ENCODE measurements at places on chromosomes 2 and 18.

GRCh38 chr2:85419009-85419675, 628 bp downstream of the SH2D6 start:
- DNase-seq: no peak

DNA sequence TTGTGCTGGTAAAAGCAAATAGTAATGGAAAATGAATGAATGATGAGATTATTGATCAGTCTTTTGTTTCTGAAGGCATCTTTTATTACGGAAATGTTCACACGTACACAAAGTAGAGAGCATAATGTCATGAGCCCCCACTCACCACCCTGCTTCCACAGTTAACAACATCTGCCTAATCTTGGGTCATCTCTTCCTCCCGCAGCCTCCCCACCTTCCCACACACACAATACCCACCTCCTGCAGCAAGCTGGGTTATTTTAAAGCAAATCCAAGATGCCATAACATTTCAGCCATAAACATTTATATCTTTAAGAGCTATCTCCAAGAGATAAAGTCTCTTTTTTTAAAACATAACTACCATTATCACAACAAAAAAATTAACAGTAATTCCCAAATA, 36.3 kb downstream of the CYP27C1 start:
- no peak for DNase-seq

DNA sequence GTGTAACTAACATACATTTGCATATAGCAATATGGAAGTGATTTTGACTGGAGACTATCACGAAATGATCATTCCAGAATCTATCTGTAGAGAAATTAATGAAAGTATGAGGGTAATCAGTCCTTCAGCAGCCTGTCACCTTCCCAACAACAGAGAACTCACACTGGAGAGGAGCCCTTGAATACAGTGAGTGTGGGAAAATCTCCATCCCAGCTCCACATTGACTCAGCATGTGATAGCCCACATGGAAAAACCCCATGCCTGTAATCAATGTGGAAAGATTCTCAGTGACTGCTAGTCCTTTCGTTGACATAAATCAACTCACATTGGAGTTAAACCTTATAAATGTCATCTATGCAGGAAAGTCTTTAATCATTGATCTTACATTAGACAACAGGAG, 13.1 kb upstream of the UXS1 start:
- no peak for DNase-seq

GRCh38 chr18:65938592-65939372, 188.0 kb downstream of the CDH7 start:
- DNase-seq: peak; percentile 69

- DNase-seq: no peak
Observed at GRCh38 chr2:63617366-63617765, 28.6 kb downstream of the MDH1 start.

GRCh38 chr18:41131050-41131449, 824.0 kb upstream of the PIK3C3 start:
- no peak for DNase-seq

- peak; percentile 56 for DNase-seq
Observed at GRCh38 chr2:239328351-239329191, 72.2 kb downstream of the HDAC4 start.

GRCh38 chr2:121689356-121689755, 40.1 kb upstream of the CLASP1 start:
- DNase-seq: no peak

GRCh38 chr2:6970976-6971480, 53.8 kb downstream of the RNF144A start:
- no peak for DNase-seq

- DNase-seq: peak; percentile 96
Observed at GRCh38 chr2:217899231-217900009, 103.4 kb downstream of the TNS1 start.

DNA sequence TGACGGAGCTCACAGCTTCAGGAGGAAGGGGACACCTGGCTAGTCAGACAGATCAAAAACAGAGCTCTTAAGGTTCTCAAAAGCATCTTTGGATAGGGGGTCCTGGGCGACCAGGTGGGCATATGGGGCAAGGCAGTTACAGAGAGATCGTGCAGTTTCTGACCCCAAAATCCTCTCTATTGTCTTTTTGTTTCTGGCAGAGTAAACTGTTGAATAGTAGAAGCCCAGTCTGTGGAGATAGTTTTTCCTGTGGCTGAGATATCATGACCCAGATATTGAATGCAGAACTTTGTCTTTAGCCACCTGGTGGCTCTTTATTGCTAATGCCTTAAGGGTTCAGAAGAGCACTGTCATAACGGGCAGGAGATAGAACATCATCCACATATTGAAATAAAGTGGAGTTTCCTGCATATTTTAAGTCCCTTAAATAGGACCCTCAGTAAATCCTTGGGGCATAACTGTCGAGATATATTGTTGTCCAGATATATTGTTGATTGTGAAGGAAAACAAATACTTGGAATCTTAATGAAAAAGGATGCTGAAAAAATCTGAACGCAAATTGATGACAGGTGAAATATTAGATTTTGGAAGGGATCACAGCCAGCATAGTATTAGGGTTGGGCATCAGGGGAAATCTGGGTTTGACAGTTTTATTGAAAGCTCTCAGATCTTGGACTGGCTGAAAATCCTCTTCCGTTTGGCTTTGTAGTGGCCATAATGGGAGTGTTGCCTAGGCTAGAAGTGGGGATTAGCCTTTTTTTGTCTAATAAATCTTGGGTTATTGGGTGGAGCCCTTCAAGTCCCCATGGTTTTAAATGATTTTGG, 14.1 kb upstream of the ZDBF2 start:
- no peak for DNase-seq

- peak; percentile 38 for DNase-seq
Observed at GRCh38 chr2:54675281-54675680, 48.2 kb upstream of the EML6 start.

DNA sequence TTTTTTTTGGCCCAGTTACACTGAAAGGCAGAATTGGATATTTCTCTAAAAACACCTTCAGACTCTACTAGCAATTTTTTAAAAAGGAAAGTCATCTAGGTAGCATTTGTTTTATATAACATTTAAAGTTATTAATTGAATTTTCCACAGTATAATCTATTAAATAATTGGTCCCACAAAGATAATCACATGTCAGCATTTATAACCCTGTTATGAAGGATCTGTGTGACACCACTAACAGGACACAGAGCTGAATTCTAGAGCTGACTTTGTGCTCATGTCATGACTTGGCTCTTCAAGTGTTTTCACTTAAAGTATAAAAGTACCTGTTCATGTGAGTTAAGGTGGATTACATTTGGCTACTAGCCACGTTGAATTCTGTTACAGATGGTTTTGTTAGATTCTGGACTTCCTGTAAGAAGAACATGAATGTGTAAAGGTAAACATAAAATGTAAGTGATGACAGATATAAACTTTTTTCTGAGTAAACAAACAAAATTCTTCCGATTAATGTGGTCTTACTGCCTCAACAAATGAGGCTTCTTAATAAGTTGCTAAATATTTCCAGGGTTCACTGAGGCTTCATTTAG, 69.1 kb upstream of the PROKR1 start:
- DNase-seq: no peak

GRCh38 chr2:196660244-196660643, 20.7 kb downstream of the CCDC150 start:
- no peak for DNase-seq

DNA sequence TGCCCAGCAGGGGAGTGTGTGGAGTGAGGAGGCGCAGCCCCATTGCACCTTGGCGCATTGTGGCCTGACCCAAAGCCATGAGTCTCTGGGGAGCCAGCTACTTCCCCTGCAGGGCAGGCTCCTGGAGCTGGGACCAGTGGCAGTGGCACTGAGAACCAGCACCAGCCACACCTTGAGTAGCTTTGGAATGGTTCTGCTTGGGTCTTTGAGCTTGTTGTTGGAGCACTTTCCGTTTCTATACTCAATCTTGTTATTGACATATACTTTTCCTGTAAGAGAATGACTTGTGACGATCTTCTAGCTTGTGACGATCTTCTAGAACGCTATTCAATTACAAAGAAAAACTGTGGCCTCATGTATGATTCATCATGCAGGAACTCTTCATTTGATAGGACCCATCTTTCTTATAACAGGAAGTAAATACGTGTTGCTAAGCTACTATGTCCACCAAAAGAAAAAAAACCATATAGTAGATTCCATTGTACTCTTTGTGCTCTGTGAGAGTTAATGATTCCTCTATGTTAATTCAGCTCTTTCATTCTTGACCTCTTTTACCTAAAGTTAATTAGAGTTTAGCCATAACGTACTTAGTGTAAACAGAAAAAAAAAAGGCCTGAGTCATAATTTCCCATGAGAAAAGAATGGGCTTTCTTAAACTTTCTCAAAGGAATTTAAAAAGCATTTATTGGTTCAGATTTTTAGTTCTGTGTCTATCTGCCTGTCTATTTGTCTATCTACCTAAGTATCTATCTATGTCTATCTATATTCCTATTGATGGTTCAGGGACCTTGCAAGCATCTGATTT, 113.1 kb downstream of the GATA6 start:
- no peak for DNase-seq

GRCh38 chr2:36670881-36671595, 25.5 kb upstream of the VIT start:
- DNase-seq: no peak

DNA sequence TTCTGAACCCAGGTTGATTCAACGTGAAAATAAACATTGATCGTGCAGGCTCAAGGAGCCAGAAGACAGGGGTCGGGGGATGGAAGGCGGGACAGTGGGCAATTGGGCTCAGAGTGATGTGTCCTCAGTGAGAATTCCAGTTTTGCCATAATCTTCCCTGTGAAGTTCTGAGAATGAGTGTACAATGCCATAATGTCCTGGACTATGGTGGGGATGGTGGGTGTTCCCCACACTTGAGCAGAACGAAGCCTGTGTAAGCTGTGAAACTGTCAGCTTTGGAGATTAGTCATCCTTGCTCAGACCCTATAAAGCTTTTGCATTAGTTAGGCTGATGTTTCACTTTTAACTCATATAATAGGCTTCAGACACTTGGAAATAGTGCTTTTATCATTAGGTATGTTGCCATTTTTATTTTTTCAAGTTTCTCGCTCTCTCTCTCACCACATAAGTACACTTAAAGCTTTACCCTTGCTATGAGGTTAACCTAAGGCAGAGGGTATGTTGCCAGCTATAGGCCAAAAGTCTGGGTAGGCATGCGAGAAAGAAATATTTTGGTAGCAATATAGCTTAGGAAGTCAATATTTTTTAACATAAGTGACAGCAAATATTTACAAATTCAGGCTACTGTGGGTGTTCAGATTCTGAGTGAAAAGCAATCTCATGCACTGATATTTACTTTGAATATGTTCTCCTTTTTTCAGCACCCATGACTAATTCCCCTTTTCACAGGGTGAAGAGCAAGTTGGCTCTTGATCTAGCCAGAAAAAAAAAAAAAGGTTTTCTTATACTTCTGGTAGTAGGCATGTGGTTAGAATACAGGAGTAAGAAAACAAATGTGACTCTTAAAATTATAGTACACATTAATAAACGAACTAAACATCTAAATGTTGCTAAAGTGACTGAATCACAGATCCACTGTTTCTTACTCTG, 47.2 kb downstream of the CDC42EP3 start:
- no peak for DNase-seq

DNA sequence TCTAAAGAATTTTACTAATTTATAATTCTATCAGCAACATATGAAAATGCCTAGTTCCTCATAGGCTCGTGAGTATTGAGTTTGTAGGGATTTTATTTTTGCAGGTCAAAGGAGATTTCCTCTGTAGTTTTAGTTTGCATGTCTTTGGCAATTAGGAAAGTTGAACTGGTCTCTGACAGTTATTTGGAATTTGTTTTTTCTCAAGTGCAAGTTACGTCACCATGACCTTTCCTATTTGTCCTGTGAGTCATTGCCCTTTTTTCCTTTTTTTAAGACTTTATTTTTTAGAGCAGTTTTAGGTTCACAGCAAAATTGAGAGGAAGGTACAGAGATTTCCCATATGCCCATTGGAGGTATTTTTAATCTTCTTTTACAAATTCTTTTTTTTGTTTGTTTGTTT, 29.0 kb downstream of the RAMP1 start:
- DNase-seq: no peak

GRCh38 chr2:160541745-160542144, 48.1 kb upstream of the RBMS1 start:
- DNase-seq: no peak

GRCh38 chr18:60053747-60054304, 154.0 kb downstream of the PMAIP1 start:
- peak; percentile 92 for DNase-seq

DNA sequence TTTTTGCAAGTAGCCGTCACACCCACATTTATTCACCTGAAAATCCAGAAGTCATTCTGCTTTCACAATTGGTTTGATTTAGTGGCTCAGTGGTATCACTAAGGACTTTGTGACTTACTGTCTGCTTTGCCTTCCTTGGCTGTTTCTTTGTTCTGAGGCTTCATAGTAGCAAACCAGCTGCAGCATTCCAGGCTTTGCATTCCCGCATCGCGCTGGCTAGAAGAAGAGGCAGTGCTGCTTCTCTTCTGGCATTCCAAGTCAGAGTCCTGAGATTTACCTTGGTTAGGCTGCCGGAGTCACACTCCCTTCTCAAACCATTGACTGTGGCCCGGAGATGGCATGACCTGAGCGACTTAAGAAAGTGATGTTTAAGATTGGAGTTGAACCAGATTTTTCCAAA, 35.1 kb downstream of the MYO1B start:
- DNase-seq: peak; percentile 80

DNA sequence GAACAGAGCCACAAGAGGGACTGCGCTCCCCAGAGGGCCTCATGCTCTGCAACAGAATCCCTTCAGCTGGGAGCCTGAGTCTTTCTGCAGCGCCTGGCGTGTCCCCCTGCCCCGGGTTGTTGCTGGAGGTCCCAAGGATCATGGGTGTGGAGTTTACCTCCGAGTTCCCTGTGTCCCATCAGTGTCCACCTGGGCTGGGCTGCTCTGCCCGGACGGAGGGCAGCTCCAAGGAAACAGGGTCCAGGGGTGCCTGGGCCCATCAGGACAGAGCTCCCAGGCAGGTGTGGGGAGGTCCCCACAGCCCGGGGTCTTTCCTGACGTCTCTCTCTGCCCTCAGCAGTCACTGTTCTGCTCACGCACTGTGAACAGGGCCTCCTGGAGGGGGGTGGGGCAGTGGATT, 63.5 kb downstream of the EMILIN2 start:
- no peak for DNase-seq

DNA sequence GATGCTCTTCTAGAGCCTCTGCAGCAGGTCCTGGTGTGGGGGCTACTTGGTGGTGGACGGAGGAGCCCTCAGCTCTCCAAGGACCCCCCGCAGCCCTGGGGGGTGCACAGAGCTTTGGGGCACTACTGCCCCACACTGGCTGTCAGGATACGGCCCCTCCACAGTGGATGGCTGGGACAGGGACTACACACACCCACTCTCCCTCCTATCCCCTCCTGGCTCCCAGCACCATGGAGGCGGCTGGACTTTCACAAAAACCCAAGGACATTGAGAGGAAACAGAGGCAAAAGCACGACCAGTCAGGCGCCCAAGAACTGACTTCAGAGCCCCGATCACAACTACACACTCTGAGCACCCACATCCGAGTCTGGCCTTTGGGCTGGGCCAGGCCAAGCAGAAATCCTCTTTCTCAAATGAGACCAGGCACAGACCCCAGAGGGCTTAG, 12.6 kb downstream of the GPR35 start:
- DNase-seq: peak; percentile 44
